Myocyte (in vitro differentiated cells): ENCODE measurements at places on chromosomes 7 and 10. TPM values are rescaled to one million over a fixed set of nuclear protein-coding genes. Genes with fewer than 3 reads are reported as not detected.

HSPA14 gene
- 20.8 and 23.7 TPM in 2 replicates for total RNA-seq

TBXAS1 gene
- total RNA-seq: 0.21 and 0.32 TPM in 2 replicates

KAZALD1 gene
- total RNA-seq: 34.7 and 37.5 TPM in 2 replicates

PRSS37 gene
- total RNA-seq: not detected in 2 replicates

PCDH15 gene
- total RNA-seq: not detected in 2 replicates

SCRN1 gene
- 86.0 and 94.5 TPM in 2 replicates for total RNA-seq

PRPS1L1 gene
- not detected in 2 replicates for total RNA-seq

UCMA gene
- not detected in 2 replicates for total RNA-seq
